ENCODE measurements at places on chromosomes 5 and 9.

GRCh38 chr5:73497497-73498056 lies 665 bp upstream of the BTF3 start:
- no peak for DNase-seq

GRCh38 chr9:85536076-85536475 lies 205.7 kb downstream of the AGTPBP1 start:
- DNase-seq = no peak

GRCh38 chr9:136348691-136349090 lies 14.9 kb downstream of the DNLZ start:
- DNase-seq = no peak

- no peak for DNase-seq
Measured at GRCh38 chr5:3843706-3844105, 248.1 kb downstream of the IRX1 start.

- no peak for DNase-seq
Measured at GRCh38 chr5:96120120-96120519, 158.5 kb upstream of the ELL2 start.

DNA sequence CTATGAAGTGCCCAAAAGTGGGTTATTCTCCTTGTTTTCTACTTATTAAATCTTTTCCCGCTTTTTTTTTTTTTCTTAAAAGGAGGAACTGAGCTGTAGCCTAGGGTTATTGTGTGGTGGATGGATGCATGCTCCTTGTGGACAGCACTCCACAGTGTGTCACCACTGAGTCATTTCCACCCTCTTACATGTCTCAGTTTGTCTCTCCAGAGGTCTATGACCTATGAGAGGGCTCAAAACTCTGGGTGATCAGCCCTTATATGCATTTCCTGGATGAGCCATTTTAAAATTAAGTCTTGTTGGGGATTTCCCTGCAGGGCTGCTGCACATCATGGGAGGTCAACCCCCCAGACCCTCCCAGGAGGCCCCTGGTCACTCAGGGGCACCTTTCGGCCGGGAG lies 102.2 kb upstream of the MOCS2 start:
- DNase-seq = no peak

DNA sequence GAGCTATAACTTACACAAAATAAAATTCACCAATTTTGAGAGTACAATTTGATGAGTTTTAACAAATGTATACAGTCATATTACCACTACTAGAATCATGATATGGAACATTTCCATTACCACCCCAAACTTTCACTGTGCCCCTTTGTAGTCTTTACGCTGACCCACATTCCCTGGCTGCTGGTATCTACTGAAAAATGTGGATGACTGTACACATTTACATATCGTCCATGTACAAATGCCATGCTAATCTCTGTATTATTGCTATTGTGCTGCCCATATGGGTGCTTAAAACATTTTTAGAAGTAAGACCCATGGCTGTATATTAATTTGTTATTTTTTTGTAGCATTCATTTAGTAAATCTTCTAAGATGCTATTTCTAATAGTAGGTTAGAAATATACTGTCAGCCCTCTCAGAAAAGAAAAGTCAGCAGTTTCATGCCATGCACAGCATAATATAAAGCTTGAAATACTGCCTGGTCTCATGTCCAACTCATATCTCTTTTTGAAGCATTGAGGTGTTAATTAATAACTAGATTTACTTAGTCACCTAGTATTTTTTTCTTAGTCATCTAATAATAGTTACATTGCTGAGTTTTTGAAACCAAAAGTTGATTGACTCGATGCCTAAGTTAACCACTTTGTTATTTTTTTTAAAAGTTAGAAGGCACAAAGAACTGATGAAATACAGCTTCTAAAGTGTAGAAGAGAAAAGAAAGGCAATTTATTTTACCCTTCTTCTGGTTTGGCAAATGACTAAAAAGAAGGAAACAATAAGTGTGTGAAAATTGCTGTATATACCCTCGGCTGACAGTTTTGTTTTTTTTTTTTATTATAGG lies 188.3 kb upstream of the MEF2C start:
- DNase-seq = no peak

- no peak for DNase-seq
Measured at GRCh38 chr9:113331780-113332179, 8.3 kb downstream of the WDR31 start.

GRCh38 chr9:15268317-15268716 lies 38.7 kb downstream of the TTC39B start:
- DNase-seq = no peak

DNA sequence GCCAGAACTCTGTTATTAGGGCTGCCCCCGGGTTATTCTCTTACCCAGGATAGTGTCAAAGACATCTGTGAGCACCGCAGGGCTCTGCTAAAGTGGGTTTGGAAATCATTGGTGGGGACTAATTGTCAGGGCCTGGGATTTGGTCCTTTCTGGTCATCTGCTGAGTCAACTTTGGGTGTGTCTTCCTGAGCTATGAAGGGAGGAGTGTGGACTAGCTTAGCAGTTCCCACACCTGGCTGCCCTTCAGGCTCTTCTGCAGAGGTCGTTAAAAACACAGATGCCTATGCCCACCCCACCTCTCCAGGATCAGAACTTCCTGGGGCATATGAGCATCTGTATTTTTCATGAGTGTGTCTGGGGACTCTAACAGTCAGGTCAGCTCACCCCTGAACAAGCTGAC lies 352.2 kb downstream of the SLIT3 start:
- DNase-seq = no peak

DNA sequence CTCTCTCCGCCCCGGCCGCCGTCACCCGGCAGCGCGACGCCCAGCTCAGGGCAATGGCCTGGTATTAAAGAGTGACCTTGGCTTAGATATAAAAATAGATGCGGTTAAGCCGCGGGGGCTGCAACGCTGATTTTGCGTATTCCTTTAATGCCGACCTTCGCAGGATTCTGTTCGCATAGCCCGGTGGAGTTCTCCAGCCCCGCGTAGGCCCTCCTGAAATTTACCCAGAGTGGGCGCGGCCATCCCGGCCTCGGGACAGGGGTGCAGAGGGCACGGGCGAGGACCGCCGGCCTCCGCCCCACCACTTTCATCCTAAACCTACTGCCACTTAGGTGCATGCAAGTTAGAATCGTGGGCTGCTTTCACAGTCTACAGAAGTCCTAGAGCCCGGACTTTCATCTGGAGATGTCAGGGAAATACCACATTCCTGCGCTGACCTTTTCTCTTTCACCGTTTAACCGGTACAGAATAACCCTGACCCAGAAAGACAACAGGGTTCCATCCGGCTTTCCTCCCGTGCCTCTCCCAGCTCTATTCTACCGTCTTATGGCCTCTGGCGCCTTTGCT lies 492 bp upstream of the FAM169A start:
- no peak for DNase-seq

DNA sequence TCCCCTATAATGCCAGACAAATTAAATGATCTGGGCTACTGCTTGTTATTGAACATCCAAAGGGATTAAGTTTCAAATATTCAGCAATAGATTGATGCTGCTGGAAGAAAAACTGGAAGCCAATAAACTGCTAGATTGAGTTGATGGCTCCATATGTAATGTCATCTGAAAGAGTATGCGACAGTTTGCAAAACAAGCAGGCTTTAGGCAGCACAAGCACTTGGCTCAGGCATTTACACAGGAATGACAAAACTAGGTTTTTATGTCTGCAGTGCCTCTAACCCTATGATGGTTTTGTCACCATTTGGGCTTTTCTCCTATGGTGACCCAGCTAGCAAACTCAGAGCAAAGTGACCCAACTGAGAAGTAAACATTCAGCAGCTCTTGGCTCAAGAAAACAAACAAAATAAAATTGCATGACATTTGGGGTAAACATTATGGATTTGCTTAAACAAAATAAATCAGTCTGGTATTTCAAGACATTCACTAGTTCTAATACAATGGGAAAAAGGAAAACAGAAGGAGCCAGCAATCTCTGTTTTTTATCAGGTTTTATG lies 978.5 kb downstream of the DTWD2 start:
- no peak for DNase-seq

- DNase-seq = no peak
Measured at GRCh38 chr9:125089331-125089730, 54.0 kb downstream of the SCAI start.

- DNase-seq = no peak
Measured at GRCh38 chr5:126443374-126443851, 20.2 kb downstream of the GRAMD2B start.

DNA sequence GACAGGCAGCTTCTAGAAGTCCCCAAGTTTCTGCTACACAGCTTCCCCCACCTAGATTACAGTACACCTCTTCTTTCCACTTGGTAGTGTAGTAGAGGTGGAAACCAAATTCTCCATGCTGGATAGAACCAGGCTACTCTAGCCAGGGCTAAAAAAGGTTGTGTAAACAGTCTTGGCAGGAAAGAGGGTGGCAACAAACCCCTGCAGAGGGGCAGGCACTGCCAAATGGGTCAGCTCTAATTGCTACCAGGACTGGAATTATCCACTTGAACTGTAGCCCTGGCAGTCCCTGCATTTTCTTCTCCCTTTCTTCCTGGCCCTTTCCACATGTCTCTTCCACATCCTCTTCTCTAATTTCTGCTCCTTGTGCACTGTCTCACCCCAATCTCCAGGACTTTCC lies 24.8 kb downstream of the RANBP3L start:
- DNase-seq = no peak

- no peak for DNase-seq
Measured at GRCh38 chr9:115649991-115650472, 503.6 kb upstream of the PAPPA start.

DNA sequence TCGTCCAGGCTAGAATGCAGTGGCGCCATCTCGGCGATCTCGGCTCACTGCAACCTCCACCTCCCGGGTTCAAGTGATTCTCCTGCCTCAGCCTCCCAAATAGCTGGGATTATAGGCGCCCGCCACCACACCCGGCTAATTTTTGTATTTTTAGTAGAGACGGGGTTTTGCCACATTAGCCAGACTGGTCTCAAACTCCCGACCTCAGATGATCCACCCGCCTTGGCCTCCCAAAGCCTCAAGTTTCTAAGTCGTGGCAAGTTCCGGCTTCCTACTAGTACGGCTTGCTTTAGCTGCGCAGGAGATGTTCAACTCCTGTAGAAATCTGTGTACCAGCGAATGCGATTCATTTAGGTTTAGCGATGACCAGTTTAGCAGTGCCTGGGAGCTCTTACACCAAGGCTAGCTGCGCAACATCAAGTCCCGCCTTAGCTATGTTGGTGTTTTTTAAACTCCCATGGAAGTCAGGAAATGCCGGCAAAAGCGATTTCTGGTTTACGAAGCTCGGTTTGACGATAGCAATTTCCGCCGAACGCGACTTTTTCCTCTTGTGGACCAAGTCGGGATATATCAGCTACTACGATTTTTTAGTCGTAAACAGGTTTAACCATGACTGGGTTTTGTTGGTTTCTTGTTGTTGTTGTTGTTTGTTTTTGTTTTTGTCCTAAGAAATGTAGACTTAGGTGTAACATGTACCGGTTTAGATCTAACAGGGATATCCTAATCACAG lies 46.4 kb downstream of the ANXA2R start:
- no peak for DNase-seq

- no peak for DNase-seq
Measured at GRCh38 chr5:17817990-17818389, 183.7 kb downstream of the TAF11L14 start.

- no peak for DNase-seq
Measured at GRCh38 chr9:111872886-111873285, 23.7 kb upstream of the UGCG start.

- DNase-seq = no peak
Measured at GRCh38 chr5:135240283-135240633, 158.8 kb downstream of the MACROH2A1 start.

DNA sequence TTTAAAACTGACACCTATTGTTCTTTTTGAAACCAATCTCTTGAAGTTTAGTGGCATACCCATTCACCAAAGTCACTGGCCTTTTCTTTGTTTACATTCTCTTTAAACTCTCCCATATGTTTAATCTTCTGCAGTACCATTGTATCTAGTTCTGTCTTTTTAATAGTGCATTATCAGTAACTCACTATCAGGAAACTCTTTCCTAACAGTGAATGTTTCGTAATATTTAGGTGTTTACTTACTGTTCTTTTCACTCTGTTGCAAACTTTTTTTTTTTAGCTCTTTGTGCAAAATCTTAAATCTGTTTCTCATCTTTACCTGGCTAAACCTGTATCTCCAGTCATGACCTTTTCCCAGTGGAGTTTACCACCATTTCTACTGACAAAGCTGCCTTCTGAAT lies 17.2 kb downstream of the SMAD5 start:
- no peak for DNase-seq

DNA sequence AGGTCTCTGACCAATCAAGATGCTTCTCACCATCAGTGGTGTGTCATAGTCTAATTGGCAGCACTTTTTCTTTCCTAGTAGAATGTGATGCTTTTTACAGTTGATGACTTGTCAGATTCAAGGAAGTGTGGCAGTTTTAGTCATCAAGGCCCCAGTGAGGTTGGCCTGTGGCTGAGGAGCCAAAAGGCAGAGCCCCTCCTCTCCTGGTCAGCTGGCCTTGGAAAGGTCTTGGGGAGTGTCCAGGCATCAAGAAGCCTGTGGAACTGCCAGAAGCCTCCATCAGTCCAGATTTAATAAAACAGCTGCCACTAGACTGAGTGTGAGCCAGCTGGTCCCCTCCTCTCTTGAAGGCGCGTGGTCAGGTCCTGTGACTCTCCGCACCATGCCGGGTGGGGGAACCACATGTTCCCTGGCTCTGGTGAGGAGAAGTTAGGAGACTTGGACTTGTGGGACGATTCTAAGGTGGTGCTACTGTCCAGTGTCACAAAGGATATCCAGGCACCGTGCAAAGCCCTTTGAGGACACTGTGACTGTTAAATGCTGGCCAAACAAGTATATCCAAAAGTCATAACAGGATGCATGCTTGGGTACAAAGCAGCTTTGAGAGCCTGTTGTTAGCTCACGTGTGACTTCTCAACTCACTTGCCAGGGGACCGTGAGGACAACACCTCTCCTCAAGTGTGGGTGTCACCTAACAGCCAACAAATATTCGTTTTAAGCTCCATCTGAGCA lies 6.1 kb upstream of the ANGPTL2 start:
- no peak for DNase-seq

GRCh38 chr5:123545506-123545905 lies 33.5 kb downstream of the CSNK1G3 start:
- no peak for DNase-seq

- DNase-seq = no peak
Measured at GRCh38 chr9:114229295-114229694, 74.0 kb downstream of the COL27A1 start.

DNA sequence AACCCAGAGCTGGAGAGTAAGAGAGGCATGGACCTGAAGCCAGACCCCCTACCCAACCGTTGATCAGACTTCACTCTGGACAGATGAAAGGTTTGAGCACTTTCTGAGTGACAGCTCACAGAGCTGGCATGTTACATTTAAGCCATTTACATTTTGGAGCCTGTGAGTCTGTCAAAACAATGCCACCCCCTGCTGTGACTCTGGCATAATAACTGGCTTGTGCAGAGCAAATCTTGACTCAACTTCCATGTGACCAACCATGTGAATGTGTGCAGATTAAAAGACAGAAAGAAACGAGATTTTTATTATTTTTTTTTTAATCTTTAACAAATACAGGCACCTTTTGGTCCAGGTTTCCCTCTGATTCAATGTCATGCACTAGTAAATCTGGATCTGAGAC lies 48.5 kb downstream of the MFAP3 start:
- no peak for DNase-seq

GRCh38 chr9:108133101-108133500 lies 643.5 kb upstream of the KLF4 start:
- DNase-seq = no peak
